ENCODE measurements at places on chromosomes 5 and 9. TPM values are rescaled to one million over a fixed set of nuclear protein-coding genes. Genes with fewer than 3 reads are reported as not detected.

Gene NUTM2G
- total RNA-seq, result not detected

Gene TNC
- 17.6 TPM for total RNA-seq

Gene SMIM33
- not detected for total RNA-seq

GRCh38 chr5:99694884-99695283 lies 766.1 kb upstream of the CHD1 start:
- no peaks in the 10 kb centered on the region for H3K36me3 ChIP-seq
- H3K4me1 ChIP-seq, result no peaks in the 10 kb centered on the region
- no peak overlapping the region for H3K4me3 ChIP-seq
- no peak for DNase-seq
- H3K27ac ChIP-seq, result no peak overlapping the region

- no peak for DNase-seq
- no peak overlapping the region for H3K4me3 ChIP-seq
- no peak overlapping the region for H3K27ac ChIP-seq
- no peaks in the 10 kb centered on the region for H3K4me1 ChIP-seq
- H3K27me3 ChIP-seq, result no peaks in the 10 kb centered on the region
- no peaks in the 10 kb centered on the region for H3K36me3 ChIP-seq
These were observed 400.4 kb upstream of the KIF2A start for GRCh38 chr5:61905613-61906012.

- no peaks in the 10 kb centered on the region for H3K36me3 ChIP-seq
- peak; percentile 58 for DNase-seq
- peak overlapping the region; percentile 16 for H3K27ac ChIP-seq
- peaks cover 18% of the 10 kb centered on the region for H3K4me1 ChIP-seq
- no peak overlapping the region for H3K4me3 ChIP-seq
These were observed 23.7 kb upstream of the HK3 start for GRCh38 chr5:176922817-176923216.

- H3K27me3 ChIP-seq, result no peaks in the 10 kb centered on the region
- no peaks in the 10 kb centered on the region for H3K36me3 ChIP-seq
- peaks cover 7% of the 10 kb centered on the region for H3K4me1 ChIP-seq
- no peak for DNase-seq
- H3K27ac ChIP-seq, result no peak overlapping the region
These were observed 14.2 kb upstream of the PALM2AKAP2 start for GRCh38 chr9:109765830-109766229.

DNA sequence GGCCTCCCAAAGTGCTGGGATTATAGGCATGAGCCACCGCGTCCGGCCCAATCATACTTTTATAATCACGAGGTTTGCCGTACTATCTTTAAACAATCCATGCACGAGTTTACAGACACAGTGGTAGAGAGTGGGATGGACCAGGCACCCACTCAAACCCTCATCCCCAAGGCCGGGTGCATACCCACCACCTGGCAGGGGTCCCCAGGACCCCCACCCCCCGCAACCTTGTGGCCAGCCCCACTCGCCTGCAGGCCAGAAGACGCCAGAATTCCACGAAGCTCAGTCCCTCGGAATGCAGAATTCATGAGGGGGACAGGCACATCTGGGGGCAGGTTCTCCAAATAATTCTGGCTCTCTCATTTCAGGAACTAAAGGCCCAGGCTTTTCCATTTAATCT lies 17.1 kb downstream of the NACC2 start:
- no peak overlapping the region for H3K4me3 ChIP-seq
- no peaks in the 10 kb centered on the region for H3K4me1 ChIP-seq
- no peaks in the 10 kb centered on the region for H3K36me3 ChIP-seq
- DNase-seq, result no peak

GRCh38 chr5:139684881-139685749 lies 37.0 kb downstream of the CXXC5 start:
- no peak for DNase-seq
- peaks cover 8% of the 10 kb centered on the region for H3K4me1 ChIP-seq
- H3K36me3 ChIP-seq, result peaks cover 5% of the 10 kb centered on the region
- no peak overlapping the region for H3K4me3 ChIP-seq
- H3K27me3 ChIP-seq, result no peaks in the 10 kb centered on the region

DNA sequence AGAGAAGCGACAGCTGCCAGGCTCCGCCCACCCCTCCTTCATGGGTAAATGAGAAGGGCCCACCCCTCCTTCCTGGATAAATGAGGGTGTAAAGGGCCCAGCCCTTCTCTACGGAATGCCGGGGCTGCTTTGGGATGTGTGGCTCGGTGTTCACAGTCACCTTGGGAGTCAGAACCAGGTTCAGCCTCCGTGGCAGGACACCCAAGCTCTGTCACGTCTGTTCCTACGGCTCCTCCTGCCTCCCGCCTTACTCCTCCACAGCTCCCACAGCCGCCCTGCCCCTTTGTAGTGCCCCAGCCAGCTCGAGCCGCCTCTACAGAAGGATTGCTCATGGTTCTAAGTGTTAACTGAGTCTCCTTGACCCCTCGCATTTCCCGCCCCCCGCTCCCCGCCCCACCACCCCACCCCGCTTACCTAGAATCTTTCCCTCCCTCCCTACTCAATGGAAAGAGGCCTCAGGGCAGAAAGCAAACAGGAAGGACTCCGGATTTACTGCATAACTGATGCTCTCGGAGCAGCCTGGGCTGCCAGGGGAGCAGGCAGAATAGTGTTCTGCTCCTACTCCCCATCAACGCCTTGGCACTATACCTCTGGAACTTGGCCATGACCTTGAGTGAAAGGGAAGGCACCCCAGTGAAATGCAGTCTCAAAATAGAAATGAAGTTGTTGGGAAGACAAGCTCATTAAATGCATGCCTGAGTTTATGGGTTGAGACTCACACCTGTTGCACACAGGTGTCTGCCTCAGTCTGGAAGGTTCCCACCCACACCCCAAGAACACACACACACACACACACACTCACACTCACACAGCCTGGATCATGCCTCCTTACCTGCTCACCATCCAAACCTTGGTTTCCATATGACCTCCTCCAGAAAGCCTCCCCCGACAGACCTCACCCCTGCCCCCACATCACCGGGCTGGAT lies 59.6 kb downstream of the NEURL1B start:
- no peaks in the 10 kb centered on the region for H3K27me3 ChIP-seq
- DNase-seq, result no peak
- peaks cover 13% of the 10 kb centered on the region for H3K4me1 ChIP-seq
- no peaks in the 10 kb centered on the region for H3K36me3 ChIP-seq
- H3K27ac ChIP-seq, result no peak overlapping the region

- H3K27me3 ChIP-seq, result no peaks in the 10 kb centered on the region
- H3K27ac ChIP-seq, result peak overlapping the region; percentile 59
- peak; percentile 73 for DNase-seq
- H3K4me3 ChIP-seq, result no peak overlapping the region
These were observed 55.8 kb downstream of the FOXD1 start for GRCh38 chr5:73392775-73393174.

- H3K4me3 ChIP-seq, result no peak overlapping the region
- DNase-seq, result no peak
- H3K27ac ChIP-seq, result no peak overlapping the region
- no peaks in the 10 kb centered on the region for H3K4me1 ChIP-seq
- no peaks in the 10 kb centered on the region for H3K36me3 ChIP-seq
These were observed 1203.2 kb downstream of the CDH12 start for GRCh38 chr5:21649969-21650368.

Data from Caco-2 (cell line).